Stimulated activated CD4-positive, alpha-beta T cell treated with anti-CD3 and anti-CD28 coated beads, TNF-alpha, amount 100 ng/mL, for 4 hours (primary cell): ENCODE measurements at places on chromosomes 7 and 10.

GRCh38 chr7:47783456-47784223, 164.6 kb downstream of the PKD1L1 start:
- DNase-seq: no peak

DNA sequence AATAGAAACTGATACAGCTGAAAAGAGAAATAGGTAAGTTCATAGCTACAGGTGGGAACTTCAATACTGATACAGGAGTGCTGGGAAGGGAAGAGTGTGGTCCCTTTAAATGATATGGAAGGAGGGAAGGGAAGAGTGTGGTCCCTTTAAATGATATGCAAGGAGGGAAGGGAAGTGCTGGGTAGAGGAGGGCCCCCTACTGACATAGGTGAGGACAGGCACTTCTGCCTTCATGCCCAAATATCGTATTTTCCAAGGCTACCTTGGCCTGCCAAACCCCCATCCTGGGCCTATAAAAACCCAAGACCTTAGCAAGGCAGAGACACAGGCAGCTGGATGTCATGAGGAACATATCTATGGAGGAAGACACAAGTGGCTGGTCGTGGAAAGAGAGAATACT, 92.3 kb downstream of the MAGI2 start:
- DNase-seq: no peak

GRCh38 chr10:124898471-124898870, 43.5 kb upstream of the ZRANB1 start:
- no peak for DNase-seq

DNA sequence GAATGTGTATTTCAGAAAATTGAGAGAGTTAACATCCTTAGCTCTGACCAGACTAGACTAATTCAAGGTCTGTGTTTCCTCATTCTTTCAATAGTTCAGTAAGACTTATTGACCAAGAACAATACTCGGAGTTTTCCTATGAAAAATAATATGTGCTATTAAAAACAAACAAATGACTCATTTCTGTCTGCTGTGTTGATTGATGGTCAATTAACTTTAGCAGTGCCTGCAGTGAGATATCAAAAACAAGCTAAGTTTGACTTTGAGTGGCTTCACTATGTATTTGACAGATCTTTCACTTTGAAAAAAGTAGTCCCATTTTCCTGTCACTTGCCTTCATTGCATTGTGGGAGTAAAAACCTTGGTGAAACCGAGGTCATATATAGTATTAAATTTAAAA, 91.0 kb downstream of the GNAT3 start:
- DNase-seq: no peak

DNA sequence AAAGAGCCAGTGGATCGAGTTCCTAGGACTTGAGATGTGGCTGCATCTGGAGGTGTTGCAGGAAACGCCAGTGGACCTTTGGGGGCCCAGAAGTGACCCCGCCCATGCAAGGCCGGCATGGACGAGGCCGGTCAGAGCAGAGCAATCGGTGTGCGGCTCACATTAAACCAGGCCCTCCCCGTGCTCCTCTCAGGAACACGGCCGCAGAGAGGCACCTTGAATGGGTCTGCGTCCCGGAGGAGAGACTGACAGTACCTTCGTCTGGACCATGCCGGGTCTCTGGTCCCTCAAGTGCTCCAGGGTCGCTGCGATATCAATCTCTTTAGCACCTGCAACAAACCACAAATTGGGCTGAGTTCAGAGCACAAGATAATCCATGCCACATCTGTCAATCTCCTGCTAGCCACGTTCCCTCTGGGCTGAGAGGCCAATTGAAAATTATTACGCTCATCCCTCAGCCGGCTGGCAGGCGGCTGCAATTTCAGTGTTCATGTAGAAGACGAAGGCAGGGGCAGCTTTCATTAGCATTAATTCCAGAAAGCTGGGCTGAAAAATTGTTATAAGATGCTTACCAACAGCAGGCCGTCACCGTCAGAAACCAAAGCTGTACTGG, 212.0 kb downstream of the DNAJB6 start:
- DNase-seq: no peak

- DNase-seq: no peak
Observed at GRCh38 chr10:22053048-22053447, 49.5 kb upstream of the DNAJC1 start.

GRCh38 chr7:151684408-151685175, 164.9 kb upstream of the RHEB start:
- no peak for DNase-seq

DNA sequence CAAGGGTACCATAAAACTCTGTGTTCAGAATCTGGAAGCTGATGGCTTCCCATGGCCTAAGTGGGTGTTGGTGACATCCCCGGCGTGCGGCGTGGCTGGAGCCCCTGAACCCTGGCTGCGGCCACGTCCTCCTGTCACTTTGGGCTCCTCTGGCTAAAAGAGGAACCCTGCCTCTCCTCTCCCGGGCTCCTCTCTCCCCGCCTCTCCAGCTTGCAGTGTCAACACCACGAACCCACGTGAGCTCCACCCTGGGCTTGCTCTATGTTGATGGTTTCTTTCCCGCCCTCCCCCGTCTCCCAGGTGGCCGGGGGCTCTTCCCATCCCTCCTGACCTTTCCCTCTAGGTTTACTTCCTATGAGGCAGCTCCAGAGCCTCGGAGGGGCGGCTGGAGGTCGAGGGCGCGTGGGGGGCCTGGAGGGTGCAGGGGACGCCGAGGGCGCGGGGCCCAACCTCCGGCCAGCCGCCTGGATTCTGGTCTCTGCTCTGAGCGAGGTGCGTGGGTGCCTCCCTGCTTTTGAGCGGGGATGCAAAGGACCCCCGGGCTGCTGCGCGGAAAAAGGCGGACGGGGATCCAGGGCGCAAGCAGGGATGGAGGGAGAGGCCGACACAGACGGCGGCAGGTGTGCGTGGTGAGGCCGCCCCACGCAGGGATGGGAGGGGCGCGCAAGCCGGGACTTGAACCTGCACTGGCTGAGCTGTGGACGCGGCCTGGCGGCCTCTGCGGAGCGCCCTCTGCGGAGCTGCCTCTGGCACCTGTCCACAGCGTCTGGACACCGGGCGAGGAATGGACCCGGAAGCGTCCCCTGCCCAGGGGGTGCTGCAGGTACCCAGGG, 115.5 kb upstream of the DIP2C start:
- no peak for DNase-seq

DNA sequence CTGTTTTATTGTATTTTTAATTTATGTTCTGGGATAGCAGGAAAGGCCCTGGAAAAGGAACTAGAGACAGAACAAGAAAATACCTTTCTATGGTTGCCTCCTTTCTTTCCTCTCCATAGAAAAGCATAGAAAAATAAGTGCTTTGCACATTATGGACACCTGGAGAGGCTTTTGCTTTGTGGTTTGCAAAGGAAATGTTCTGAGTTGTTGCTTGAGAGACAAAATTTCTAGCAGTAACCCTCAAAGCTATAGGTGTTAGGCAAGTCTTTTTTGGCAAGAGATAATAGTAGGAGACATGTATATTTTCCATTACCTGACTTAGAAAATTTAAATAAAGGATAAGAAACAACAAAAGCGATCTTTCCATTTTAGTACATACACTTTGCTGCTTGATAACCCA, 378.6 kb upstream of the PRKCQ start:
- no peak for DNase-seq

DNA sequence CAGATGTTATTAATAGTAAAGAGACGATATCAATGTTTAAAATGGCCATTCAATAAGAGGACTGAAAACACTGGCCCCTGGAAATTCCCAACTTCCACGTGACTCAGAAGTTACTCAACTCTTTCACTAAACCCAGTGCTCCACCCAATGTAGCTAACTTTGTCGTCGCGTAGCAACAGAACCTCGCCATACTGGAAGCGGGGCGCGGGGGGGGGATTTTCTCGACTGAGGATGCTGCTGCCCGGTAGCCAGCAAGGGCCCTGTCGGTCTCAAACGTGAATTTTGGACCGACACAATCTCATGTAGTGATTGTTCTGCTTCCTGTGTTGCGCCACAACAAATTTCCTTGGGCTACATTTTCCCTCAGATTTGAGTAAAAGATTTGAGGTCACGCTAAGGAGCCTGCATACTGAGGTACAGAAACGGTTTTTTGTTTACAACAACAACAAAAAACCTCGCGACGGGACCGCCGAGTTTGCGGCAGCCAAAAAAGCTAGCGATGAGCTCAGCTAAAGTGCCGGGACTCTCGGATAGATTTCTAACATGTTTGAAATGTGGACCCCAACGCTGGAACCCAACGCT, 977 bp upstream of the SFR1 start:
- DNase-seq: peak; percentile 52

DNA sequence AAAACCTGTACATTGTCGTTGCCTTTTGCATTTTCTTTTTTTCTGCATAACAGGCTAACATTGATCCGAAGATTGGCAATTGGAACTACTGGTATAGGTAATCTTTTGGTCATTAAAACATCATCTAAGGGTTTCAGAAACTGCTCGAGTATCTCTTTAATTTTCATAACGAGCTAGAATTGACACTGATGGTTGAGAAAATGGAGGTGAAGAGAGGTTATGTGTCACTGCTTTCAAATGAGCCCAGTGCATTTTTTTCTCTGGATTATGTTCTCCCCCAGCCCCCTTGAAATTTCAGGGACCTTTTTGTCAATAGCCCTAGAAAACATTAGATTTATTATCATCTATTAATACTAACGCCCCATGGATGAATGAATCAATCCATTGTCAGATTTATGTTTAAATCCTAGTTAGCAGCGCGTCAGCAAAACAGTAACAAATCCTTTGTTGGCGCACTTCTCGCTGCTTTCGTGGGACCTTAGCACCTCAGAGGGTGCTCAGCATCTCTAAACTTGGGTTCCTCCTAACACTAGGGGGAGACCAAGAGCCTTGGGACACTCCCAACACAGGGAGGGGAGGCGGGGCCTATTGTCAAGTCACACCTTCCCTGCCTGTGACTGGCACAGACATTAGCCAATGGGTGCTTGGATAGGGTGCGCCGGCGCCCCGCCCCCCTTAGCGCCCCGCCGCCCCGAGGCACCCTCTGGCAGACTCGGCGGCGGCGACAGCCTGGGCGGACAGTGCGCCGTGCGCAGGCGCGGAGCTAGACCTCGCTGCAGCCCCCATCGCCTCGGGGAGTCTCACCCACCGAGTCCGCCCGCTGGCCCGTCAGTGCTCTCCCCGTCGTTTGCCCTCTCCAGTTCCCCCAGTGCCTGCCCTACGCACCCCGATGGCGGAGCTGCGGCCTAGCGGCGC, at the start of gene SUFU:
Gene SUFU, plus strand, starts transcription at position 709 of the 915 bp plus-strand sequence. Its CDS starts 181 bp downstream, at position 890.
- peak; percentile 97 for DNase-seq

GRCh38 chr10:97883092-97883485, 33.4 kb downstream of the GOLGA7B start:
- DNase-seq: no peak

- DNase-seq: no peak
Observed at GRCh38 chr10:114017873-114018272, 25.8 kb upstream of the ADRB1 start.

DNA sequence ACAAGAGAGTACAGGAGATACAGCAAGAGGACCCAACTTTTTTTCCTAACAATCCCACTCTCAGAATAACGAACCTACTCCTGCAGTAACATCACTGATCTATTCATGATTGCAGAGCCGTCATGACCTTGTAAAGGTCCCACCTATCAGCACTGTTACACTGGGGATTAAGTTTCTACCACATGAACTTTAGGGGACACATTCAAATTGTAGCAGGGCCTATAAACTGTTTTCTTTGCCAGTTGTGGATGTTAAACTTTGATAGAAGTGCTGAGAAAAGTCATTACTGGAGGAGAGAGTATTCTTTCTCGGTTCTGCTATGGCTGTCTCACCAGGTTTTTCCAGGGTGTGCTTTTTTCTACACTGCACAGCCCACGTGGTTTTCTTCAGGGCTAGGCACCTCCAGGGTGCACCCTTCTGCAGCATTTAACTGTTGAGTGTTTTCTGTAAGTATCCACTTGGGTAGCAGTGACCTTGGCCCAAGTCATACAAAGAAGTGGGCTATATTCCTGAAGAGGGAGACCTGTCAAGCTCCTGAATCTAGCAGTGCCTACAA, 131.6 kb upstream of the AHR start:
- no peak for DNase-seq

DNA sequence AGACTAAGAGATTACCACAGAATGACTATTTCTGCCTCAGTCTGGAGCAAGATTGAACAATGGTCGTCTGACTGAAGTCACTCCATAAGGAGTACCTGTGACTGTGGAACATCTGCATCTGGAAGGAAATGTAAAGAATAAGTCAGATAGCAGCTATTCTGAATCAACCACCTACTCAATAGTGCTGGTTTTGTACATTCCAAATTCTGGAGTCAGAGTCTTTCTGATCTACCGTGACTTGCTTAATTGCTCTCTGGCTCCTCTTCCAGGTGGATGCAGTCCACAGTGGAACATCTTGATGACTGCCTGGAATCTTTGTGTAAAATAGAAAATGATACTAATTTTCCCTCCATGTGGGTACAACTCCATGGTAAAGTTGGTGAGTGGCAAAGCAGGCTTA, 156.3 kb upstream of the SEMA3C start:
- no peak for DNase-seq

DNA sequence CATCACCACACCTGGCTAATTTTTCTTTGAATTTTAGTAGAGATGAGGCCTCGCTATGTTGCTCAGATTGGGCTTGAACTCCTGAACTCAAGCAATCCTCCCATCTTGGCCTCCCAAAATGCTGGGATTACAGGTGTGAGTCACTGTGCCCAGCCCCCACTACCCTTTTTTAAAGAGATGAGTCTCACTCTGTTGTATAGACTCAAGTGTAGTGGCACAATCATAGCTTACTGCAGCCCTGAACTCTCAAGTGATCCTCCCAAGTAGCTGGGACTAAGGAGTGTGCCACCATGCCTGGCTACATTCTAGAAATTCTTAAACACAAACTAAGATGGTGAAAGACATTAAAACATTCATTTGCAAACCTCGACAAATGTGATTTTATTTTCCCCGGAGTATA, 12.6 kb downstream of the SYPL1 start:
- no peak for DNase-seq

DNA sequence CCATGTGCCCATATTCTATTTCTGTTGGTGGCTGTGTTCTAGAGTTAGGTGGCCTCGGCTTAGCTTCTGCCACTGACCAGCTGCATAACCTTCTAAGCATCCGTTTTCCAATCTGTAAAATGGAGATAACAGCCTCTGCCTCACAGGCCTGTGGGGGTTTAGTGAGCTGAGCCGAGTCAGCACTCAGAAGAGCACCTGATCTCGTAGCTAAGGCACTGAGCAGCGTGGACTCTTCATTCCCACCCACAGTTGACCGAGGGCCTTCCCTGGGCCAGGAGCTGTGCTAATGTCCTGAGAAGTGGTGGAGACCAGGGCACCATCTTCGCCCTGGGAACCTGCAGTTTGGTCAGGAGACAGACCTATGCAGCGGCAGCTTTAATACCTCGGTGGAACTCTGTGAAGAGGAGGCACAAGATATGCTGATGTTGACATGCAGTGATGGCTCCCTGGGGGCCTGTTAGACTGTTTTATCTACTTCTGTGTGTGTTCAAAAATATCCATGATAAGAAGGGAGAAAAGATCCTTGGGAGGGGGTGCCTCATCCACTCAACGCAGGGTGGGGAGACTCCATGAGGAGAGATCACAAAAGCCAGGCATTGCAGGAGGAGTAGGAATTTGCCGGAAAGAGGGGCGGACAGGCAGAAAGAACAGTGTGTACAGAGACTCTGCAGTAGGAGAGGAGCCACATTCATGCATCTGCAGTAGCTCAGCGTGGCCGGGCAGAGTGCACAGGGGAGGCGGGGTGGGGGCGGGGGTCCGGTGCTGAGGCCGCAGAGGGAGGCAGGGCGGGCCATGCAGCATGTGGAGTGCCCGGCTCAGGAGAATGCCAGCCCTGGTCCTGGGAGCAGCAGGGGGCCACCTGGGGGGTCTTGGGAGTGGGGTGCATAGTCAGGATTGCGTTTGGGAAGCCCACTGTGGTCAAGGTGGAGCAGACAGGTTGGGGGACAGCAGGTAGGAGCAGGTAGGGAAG, 136.8 kb downstream of the C10orf105 start:
- no peak for DNase-seq

- no peak for DNase-seq
Observed at GRCh38 chr7:150806863-150807262, 6.3 kb downstream of the TMEM176A start.
